ENCODE measurements at places on chromosomes 12 and 14.

GRCh38 chr12:43935581-43935980 lies 99.7 kb downstream of the TMEM117 start:
- DNase-seq: no peak

DNA sequence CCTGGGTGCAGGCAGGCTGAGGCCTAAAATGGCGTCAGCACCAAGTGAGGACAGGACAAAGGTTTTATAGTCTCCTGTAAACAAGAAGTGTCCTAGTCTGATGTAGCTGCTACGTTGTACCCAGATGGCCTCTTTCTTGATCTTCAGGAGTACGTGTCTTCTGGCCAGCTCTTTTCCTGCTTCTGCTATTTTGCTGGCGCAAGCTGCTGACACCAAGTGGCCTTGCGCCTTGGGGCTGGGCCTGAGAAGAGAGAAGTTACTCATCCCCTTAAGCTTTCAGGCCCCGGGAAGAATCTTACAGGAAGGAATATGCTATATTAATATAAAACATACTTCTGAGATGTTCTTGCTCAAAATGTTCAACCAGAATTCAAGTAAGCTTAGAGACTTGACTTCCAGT lies 605.2 kb downstream of the GALC start:
- DNase-seq: no peak

DNA sequence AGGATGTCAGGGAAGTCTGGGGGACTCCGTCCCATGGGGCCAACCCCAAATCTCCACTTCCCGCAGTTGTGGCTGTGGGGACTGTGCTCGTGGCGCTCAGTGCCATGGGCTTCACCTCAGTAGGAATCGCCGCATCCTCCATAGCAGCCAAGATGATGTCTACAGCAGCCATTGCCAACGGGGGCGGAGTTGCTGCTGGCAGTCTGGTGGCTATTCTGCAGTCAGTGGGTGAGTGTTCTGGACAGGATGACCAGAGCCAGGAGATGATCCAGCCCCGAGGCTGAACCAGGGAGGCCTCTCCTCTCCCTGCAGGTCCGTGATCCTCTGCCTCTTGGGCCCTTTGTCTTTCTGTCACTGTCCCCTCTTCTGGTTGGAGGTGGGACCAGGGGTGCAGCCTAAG lies 8.8 kb upstream of the IFI27 start:
- DNase-seq: no peak

DNA sequence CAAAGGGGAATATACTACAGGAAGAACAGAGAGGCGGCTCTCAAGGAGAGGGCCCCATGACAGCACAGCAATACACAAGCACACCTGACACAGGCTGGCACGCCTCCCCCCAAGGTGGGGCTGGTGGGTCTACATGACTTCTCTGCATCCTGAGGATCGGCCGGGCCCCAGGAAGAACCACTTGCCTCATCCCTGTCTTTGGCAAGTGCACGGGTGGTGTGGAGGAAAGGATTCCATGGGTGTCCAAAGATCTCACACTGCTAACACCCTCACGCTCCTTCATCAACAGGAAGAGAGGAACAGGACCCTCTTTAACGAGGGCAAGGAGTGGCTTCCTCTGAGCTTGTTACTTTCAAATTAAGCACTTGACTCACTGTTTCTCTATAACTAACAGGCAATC lies 7.3 kb downstream of the VAMP1 start:
- DNase-seq: no peak

Measured in naive thymus-derived CD4-positive, alpha-beta T cell (primary cell).